ENCODE measurements at places on chromosomes 1 and 21.

DNA sequence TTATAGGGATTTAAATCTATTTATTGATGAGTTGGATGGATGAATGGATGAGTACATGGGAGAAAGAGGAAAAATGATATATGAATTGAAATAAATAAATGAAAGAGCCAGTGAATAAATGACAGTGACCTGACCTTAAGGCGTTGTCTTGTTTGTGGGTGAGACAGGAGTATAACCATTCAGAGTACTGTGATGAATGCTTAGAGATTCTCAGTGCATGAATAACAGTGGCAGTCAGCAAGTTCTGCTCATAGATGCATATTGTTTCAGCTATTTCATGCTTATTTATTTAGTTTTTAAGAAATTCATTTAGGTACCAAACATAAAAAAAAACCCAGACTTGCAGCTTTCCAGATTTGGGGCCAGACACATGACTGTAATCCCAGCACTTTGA is 116.4 kb downstream of the FGGY start:
- DNase-seq: no peak

DNA sequence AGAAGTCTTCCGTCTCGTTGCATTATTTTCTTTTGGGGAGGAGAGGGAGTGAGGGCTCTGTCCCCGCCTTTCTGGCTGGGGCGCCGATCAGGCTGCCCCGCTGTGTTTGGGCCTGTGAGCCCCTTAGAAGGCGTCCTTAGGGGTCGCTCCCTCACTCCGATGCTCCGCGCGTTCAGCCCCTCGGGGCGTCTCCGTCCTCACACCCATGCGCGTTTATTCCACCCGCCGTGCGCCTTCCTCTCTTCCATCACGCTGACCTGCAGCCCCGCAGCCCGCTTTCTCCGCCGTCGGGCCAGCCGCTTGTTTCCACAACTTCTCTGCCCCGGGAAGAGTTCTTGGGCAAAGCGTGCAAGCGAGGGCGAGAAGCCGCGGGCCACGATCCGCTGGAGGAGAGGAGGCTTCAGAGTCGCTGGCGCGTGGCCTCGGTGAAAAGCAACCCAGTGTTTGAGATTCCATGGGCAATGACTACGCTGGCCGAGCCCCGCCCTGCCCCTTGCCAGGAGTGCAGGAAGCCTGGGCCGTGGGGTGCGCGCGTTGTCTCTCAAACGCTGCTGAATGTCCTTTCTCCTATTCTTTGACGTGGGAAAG is 27.7 kb downstream of the TRIM11 start:
- no peak for DNase-seq

DNA sequence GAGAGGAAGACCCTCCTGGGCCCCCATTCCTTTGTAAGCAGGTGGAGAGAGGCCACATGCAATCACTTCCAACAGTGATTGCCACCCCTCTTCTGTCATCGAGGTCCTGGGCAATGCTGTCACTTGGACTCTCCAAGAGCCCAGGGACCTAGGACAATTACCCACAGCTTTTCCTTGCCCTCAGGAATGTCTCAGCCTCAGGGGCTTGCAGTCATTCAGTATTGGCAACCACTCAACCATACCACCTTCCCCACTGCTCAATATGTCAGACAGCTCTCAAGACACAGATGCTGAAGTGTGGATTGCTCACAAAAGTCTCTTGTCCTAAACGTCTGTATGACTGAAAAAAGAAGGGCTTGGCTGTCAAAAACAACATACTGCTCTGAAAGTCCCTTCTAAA is 87.8 kb downstream of the PTPN14 start:
- DNase-seq: no peak

DNA sequence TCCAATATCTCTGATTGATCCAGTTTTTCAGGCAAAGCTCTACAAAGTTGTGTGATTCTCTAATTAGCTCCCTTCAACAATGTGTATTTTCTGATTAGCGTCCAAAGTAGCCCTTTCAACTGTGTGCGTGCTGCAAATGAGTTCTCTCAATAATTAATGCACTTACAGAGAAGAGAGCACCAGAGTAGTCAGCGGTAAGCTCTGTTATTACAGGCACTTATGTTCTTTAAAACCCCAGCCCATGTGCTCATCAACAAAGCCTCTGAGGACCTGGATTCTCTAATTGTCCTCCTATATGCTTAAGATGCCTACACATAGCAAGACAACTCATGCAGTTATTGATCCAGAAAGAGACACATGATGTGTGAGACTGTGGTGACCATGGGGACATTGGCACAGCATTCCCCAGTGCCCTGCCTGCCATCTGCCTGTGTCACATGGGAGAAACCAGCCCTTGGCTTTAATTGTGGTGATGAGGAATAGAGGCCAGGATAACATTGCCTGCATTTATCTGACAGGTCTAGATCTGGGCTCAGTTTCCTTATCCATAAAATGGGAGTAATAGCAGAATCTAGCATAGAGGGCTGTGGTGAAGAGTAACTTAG is 151.7 kb downstream of the PCP4 start:
- no peak for DNase-seq

- DNase-seq: peak; percentile 74
These were observed 36.7 kb upstream of the THEM4 start for GRCh38 chr1:151945725-151946722.

DNA sequence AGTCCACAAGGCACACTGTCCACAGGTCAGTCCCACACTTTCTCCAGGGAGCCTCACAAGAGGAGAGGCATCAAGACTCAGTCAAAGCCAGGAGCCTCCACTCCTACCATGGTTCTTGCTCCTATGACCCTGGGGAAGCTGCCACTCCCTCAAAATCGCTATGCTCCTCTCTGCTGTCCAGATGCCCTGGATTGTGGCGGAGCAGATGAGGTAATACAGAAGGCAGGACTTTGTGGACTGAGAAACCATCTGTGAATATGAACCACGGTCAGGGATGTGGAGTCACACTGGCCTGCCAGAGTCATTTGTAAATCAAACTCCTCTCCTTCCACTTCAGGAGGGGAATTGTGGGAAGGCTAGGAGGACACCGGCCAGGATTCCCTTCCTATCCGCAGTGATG is 20.6 kb downstream of the VWA5B1 start:
- no peak for DNase-seq

DNA sequence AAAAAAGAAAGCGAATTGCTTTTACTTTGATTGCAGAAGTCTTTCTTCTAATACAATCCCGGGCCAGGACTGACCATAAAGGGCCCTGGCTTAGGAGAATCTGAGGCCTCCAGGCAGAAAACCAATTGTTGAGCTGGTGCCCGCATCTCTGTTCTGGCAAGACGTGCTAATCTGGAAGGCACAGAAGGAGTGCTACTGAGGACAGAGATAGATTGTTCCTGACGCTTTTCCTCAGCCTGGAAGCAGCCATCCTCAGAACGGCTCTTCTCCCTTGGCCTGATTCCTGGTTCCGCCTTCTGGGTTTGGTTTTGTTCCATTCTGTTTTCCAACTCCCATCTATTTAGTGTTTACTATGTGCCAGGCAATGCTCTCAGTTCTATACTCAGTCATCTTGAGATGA is 44.8 kb upstream of the SPOCD1 start:
- DNase-seq: no peak

- DNase-seq: no peak
These were observed 415.6 kb upstream of the KAZN start for GRCh38 chr1:14182856-14183255.

- no peak for DNase-seq
These were observed 9.1 kb upstream of the SLC19A1 start for GRCh38 chr21:45551316-45551715.

GRCh38 chr1:12447849-12448312 is 170.1 kb downstream of the DHRS3 start:
- DNase-seq: no peak

DNA sequence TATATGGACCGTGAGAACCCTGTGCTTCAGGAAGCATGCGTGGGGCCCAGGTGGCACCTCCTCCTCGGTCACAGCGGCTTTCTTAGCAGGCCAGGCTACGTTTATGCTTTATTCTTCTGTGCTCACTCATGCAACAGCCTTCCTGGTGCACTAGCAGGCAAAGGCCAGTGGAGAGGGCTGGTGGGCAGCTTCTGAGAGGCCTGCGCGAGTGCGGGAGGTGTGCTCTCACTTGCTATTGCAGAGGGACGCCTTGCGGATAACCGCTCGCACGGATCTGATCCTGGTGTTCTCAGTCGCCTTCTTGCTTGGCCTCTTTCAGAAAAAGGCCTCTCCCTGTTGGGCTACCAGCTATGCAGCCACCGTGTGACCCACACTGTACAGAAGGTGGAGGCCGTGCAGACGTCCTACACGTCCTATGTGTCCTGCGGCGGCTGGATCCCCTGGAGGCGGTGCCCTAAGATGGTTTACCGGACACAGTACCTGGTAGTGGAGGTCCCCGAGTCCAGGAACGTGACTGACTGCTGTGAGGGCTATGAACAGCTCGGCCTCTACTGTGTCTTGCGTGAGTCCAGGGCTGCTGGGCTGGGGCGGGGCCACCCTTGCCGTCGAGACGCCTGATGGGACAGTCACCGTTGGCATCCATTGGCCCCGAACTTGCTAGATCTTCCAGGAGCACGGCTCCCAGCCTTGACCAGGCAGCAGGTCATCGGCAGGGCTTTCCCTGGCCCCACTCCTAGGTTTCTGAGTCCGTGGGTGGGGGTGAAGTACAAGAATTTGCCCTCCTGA is 4.8 kb downstream of the UMODL1 start:
- DNase-seq: no peak

DNA sequence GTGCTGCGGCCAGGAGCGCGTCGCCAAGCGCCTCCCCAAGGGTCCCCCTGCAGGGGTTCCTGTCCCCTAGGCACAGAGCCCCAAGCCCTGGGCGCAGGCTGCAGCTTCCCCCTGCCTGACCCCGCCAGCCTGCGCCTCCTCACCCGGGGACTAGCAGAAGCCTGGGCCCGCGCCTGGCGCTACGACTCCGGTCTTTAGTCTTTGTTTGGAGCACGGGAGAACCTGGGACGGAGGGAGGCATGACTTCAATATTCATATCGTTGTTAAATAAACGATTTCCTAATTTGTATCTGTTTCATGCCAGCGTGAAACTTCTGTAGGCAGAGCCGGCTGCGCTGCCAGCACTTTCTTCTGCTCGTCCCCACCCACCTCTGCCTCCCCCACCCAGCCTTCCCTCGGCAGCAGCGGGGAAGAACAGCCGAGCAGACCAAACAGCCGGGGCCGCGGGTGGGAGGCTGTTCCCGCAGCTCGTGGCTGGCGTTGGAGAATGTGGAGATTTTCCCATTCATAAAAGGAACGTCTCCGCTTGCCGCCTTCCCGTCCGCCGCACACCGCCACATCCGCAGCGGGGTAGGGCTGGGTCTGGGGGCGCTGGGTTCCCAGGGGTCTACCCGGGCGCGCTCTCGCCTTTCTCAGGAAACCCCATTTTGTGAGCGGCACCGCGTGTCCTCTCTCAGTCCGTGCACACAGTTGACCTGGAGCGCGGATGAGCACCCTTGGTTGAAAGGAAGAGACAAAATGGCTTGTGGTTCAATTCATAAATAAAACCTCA is 777 bp upstream of the TRIM67 start:
- no peak for DNase-seq

DNA sequence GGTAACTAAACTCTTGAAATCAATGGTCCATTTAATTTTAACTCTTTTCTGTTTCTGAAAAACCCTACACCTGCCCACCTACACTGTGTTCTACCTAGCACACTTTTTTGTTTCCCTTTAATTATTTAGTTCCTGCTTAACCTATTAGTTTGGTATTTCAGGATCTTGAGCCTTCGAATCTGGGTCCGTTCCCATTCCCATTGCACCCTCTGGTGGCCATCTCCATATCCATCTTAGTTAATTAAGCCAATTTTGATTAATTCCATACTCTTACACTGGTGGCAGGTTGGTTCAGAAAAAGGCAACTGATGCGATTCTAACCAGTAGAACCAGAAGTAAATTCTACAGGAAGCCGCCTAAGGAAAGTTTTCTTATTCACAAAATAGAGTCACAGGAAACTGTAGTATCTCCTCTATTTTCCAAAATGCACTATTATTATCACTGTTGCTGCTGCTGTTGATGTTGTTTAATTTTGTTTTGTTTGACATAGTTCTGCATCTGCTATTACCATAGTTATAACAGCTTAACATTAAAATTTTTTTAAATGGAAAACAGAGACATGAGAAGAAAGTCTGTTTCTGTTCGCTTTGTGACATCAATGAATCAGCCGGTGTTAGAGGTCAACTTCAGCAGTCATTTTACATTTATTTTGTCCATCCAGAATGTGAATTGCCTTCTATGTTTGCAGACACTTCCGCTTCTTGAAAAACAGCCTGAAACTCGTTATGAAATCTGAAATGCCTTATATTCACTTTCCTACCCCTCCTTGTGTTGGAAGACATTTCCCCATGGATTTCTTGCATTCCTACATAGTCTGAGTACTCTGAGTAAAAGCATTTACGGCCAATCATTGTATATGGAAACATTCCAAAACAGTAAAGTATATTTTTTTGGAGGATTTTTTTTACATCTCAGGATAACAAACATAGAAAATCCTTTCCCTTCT is 115.5 kb upstream of the NCAM2 start:
- no peak for DNase-seq

DNA sequence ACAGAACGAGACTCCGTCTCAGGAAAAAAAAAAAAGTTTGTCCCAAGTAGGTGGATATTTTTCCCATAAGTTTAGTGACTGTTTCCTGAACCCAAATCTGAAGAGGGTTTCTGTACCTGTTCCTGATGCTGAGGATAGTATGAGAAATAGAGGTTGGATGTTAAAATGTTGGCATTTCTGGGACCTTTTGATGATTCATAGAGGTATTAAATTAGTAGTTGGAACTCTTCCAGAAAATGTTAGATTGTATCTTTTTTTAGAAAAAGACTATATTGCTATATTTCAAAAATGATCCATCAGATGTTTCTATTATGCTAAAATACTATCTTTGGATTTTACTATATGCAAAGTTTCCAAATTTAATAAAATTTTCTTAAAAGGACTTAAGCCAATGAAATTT is 2.9 kb upstream of the CENPL start:
- DNase-seq: no peak

GRCh38 chr1:114892194-114892918 is 37.7 kb downstream of the SYCP1 start:
- DNase-seq: no peak

DNA sequence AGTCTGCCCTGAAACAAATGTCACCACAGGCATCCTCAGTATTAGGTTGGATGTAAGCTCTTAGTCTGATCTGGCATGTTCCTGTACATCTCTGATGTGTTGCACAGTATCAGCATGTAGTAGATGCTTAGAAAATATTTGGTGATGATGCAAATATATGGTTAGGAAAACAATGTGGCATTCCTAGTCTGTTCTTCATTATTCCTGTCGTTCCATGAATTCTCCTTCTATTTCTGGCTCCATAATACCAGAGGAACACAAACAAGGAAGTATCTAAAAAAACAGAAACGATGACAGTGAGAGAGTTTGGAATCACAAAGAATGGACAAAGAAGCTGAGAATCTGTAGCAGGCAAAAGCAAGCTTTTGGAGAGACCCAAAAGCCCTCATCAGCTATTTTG is 236.6 kb downstream of the HHAT start:
- DNase-seq: no peak

GRCh38 chr1:6785728-6786505 is 663 bp downstream of the CAMTA1 start:
- peak; percentile 26 for DNase-seq

- no peak for DNase-seq
These were observed 26.4 kb upstream of the RGS16 start for GRCh38 chr1:182630586-182630985.
